ENCODE measurements at places on chromosomes 2 and 18.

- no peak for DNase-seq
Observed at GRCh38 chr2:180520921-180521581, 459.4 kb upstream of the UBE2E3 start.

- DNase-seq: no peak
Observed at GRCh38 chr18:76274468-76275289, 220.4 kb downstream of the ZNF516 start.

DNA sequence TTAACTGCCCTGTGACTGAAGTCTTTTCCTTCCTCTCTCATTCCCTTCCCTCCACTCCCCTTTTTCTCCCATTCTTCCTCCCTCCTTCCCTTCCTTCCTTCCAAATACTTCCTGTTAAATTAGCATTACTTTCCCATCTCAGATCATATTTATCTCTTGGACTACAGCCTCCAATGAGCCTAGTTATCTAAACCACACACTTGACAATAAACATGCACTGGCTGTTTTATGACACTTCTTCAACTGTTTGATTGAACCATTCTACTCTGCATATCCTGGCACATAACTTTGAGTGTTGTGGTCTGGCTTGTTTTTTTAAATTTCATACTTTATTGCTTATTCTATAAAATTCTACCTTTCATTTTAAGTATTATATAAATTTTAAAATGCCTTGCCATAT is 1860.8 kb upstream of the LRRTM1 start:
- no peak for DNase-seq

- DNase-seq: no peak
Observed at GRCh38 chr2:209581040-209581439, 157.2 kb downstream of the MAP2 start.

- no peak for DNase-seq
Observed at GRCh38 chr2:235006461-235006860, 54.6 kb downstream of the SH3BP4 start.

DNA sequence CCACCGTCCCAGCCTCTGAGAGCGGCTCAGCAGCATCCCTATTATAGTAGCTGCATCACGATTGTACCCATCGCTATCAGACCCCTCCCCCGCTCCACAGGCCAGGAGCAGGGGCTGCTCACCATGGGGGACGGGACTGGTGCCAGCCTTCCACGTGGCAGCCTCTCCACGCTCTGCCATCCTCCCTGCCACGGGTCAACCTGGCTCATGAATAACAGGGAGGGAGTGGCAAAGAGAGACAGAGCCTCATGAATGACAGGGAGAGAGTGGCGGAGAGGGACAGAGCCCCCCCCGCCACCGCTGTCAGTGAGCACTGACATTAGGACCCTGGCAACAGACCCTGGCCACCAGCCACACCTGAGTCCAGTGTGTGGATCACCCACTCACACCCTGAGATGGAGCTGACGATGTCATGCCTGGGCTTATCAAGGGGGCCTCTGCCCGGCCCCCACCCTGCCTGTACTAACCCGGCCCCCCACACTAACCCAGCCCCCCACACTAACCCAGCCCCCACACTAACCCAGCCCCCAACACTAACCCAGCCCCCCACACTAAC is 16.9 kb downstream of the CROCC2 start:
- no peak for DNase-seq

GRCh38 chr18:73881396-73881917 is 266.2 kb downstream of the FBXO15 start:
- no peak for DNase-seq

DNA sequence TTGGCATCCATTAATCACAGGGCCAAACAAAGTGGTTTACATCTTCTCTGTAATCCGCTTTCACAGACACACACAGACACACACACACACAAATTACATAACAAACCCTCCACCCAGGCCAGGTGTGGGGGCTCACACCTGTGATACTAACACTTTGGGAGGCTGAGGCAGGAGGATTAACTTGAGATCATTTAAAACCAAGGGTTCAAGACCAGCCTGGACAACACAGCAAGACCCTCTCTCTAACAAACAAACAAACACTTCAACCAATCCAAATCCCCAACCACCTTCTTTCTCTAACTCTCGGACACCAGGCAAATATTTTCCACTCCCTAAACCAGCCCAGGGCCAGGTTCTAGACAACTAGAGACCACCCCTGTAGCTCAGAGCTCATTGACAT is 79.5 kb upstream of the XPO1 start:
- DNase-seq: no peak

DNA sequence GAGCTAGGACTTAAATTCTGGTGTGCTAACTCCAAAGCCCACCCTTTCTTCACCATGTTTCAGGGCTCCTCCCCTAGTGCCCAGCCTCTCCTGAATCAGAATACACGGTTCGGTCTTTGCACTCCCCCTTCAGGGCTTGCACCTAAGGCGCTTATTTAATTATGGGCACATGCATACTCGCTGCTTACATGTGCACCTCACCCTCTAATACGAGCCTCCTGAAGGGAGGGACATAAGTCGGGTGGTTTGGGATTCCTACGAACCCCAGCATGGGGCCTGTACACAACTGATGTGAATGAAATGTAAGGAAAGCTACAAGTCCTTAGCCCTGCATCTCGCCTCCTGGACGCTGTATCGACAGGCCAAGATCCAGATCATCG is 435 bp downstream of the IFT172 start:
- no peak for DNase-seq

DNA sequence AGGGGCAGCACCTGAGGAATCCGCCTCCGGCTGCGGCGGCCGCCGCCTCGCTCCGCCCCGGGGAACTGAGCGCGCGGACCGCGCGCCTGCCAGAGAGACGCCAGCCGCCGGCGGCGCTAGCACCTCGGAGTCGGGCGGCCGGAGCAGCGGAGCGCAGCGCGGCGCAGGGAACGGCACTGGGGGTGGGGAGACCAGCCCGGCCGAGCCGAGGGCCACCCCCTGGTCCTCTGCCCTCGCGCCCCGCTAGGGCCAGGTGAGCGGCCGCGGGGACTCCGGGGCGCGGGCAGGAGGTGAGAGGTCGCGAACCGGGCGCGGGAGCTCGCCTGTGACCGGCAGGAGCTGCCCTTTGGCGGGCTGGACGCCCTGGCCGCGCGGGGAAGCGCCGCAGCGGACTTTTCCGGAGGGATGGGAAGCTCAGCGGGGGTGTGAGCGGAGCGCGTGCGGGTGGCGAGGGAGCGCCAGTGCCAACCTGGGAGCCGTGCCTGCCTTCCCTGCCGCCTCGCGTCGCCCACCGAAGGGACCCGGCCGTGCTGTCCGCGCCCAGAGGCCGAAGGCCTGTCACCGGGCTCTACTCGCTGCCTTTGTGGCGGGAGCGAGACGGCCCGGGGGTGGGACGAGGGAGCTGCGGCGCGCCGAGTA is at the start of gene GREB1L:
TSS of gene GREB1L (plus strand) at position 92 of the 639 bp plus-strand sequence. CDS start 141,287 bp downstream, outside the sequence.
- peak; percentile 29 for DNase-seq
